ENCODE measurements at places on chromosomes 13 and 19.

DNA sequence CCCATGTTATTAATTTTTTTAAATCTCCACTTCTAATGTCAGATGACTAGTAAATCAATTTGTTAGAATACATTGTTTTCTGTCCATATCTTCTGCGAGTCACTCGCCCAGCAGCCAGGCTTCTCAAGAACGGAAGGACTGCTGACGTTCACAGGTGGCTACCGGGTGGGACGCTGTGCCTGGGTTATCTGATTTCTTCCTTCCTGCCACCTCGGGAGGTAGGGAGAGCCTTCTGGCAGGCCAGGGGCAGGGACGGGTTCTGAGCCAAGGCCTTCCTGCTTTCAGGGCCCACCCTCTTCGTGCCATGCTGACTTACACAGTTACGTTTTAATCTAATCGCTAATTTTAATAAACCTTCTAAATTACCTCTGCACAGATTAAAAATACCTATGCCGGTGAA is 7.9 kb upstream of the C1QTNF9 start:
- DNase-seq: no peak

GRCh38 chr19:10256970-10257615 is 5.1 kb downstream of the MRPL4 start:
- no peak for DNase-seq

GRCh38 chr13:102965802-102966201 is 100.4 kb downstream of the SLC10A2 start:
- DNase-seq: no peak

- DNase-seq: no peak
Observed at GRCh38 chr13:102897371-102898138, 51.7 kb downstream of the ERCC5 start.

DNA sequence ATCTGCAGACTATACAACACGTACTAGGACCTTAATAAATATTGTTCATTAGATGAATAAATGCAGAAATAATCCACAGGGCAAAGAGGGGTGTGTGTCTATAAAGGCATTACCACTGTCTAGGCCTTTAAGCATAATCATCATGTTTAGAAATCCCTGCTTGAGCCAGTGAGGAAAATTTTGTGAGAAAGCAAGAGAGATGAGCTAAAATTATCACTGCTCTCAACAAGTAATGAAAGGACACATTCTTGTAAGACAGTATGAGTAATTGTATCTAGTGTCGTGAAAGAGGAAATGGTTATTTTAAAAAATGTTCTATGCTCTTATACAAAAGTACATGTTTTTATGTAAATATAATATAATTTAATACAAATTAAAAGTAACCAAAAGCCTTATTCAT is 1699.4 kb downstream of the PCDH9 start:
- DNase-seq: no peak

GRCh38 chr13:84136582-84136981 is 254.3 kb upstream of the SLITRK1 start:
- no peak for DNase-seq

DNA sequence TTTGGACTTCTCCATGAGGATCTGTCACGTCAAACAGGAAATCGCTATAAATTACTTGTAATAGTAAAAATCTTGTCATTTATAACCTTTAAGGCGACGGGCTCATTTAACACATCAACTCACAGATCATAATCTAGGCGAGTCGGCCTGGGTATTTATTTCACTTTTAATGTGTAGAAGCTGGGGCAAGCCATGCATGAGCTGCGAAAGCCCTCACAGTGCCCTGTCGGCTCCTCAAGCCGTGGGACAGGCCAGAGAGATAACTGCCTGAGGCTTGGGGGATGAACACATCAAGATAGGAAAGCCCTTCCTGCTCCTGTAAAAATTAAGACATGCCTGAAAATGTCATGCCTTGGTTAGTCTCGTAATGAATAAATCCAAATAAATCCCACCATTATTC is 30.8 kb downstream of the SOX1 start:
- DNase-seq: no peak

DNA sequence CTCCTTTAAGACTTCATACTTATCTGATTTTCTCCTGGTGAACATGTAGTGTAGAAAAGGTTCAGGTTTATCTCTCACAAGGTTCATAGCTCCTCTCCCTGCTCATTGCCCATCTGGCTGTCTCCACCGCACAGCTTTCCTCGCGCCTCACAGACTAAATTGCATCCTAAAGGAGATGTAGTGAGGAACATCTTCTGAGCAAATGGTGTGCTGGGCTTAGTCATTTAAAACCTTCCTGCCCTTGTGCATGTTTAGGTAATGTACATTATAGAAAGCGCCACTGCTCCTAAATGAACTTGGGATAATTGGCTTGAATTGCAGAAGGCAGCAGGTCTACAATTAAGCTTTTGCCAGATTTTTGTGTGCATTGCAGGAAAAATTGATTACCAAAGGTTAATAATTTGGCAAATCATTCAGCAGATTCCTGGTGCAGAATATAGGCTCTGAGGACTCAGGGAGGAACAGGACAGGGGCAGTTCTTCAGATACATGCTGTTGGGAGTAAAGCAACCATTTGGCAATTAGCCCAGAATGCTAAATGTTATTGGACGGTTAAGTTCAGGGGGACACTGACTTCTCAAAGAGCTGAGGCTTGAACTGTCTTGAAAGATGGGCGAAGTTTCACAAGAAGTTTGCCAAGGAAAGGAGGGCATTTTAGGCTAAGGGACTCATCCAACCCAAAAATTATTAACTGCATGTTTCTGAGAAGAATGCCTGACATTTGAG is 108.4 kb upstream of the CLDN10 start:
- DNase-seq: no peak

GRCh38 chr19:35350591-35350990 is 2.9 kb downstream of the FFAR1 start:
- DNase-seq: no peak

- DNase-seq: no peak
Observed at GRCh38 chr13:88541994-88542393, 870.8 kb downstream of the SLITRK5 start.

GRCh38 chr13:29849071-29849631 is 1.3 kb downstream of the UBL3 start:
- DNase-seq: no peak

- DNase-seq: no peak
Observed at GRCh38 chr13:98782654-98783053, 30.2 kb upstream of the SLC15A1 start.

DNA sequence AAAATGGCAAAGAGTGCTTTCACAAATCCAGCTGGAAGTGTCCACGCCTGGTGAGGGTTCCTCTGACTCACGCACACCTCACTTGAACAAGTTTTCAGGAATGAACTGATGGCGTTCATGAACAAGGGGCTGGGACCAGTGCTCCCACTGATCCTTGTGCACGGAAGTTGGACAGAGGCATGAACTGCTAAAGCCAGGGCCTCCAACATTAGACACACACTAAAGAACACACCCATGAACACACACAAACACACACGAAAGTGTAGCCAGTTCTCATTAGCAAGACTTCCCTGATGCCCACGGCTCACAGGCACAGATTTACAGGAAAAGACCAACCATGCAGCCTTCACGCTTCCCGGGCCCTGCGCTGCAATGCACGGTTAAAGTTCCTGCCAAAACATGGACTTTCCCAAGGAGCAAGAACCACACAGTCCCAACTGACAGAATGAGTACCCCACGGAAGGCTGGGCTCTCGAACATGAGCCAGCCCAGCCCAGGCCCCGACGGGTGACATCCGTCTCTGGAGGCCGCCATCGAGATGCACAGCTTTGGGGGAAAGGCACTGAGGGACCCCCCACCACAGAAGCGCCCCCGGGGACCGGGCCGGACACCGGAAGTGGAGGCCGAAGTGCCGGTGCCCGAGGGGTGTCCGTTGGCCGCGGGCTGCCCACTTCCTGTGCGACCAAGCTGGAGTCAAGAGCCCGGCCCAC is 808 bp downstream of the DNMT1 start:
- DNase-seq: no peak

DNA sequence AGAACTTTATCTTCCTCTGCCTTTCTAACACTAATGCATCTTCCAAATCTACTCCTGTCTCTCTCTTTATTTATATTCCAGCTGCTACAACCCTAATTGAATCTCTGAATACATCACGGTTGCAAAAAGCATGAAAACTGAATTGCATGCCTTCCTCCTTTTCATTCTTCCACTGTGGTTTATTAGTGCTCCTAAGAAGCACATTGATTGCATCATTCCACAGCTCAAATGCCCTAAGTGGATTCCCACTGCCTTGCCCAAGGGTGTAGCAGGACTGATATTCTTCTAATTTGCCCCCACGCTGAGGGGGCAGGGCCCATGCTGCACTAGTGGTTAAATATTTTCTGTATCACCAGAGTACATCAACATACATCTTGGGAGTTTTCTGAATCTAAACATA is 640.8 kb downstream of the EFNB2 start:
- DNase-seq: no peak

GRCh38 chr19:35911790-35912189 is 3.7 kb upstream of the TYROBP start:
- DNase-seq: no peak

- no peak for DNase-seq
Observed at GRCh38 chr19:407511-408440, 1.2 kb downstream of the C2CD4C start.

DNA sequence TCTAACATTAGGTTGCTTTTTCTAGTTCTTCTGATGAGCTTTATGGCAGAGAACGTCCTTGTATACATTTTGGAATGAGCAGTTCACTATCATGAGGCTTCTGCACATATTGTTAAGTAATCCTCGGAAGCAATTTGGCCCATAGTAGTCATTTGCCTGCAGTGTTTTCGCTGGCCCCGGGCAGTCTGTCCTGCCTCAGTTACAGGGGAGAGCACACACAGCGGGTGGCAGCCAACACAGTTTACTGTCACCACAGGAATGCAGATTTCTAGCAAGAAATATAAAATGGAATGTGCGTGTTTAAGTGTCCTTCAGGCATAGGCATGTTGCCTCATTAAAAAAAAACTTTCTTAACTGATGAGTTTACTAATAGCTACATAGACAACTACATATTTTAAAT is 71.5 kb upstream of the GJB6 start:
- DNase-seq: no peak

DNA sequence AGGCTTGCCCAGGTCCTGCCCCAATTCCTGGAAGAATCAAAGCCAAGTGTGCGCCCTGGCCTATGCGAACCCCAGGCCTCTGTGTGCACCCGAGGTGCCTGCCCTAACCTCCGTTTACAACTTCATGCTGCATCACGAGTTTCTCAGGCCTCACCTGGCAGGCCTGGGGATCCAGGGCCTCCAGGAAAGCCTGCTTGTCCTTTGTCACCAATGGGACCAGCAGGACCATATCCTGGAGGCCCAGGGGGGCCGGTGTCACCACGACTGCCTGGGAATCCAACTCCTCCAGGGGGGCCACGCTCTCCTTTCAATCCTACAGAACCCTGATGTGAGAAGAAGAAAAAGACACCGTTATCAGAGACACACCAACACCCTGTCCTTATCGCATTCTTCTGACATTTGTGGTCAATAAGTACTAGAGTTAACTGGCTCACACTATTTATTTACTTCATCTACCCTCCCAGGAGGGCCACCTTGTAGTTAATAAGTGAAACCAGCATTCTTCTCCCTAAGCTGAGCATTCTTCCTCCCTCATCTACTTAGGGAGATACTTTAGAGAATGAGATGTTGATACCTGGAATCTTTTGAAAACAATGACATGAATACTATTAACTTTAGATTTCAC is 120.6 kb downstream of the COL4A1 start:
- DNase-seq: no peak

All from stimulated activated CD4-positive, alpha-beta T cell treated with anti-CD3 and anti-CD28 coated beads, Interleukin-4, amount 100 ng/mL, for 4 hours (primary cell).